ENCODE measurements at places on chromosomes 5 and 9. TPM values are rescaled to one million over a fixed set of nuclear protein-coding genes. Genes with fewer than 3 reads are reported as not detected.

GRCh38 chr5:42216904-42217303 is 206.3 kb upstream of the GHR start:
- no peak for DNase-seq

DNA sequence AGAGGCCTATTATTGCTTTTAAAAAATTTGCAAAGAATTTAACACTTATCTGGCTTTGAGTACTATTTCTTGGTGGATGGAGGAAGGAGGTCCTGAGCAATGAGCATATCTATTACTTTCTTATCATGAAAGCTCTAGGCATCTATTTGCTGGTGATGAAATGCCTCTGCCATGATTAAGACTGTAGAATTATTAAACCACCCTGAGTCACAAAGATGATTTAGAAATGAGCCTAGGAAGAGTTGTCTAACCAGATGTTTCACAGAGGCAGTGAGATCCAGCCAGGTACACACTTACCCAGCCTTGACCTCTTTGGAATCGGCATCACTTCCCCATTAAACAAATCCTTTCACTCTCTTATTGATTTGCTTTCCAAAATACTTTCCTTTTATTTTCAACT is 304.4 kb upstream of the KIF2A start:
- peak; percentile 18 for DNase-seq

Gene GKAP1
- total RNA-seq = 5.0 TPM

GRCh38 chr5:130890610-130891009 is 274.4 kb downstream of the HINT1 start:
- no peak for DNase-seq

DNA sequence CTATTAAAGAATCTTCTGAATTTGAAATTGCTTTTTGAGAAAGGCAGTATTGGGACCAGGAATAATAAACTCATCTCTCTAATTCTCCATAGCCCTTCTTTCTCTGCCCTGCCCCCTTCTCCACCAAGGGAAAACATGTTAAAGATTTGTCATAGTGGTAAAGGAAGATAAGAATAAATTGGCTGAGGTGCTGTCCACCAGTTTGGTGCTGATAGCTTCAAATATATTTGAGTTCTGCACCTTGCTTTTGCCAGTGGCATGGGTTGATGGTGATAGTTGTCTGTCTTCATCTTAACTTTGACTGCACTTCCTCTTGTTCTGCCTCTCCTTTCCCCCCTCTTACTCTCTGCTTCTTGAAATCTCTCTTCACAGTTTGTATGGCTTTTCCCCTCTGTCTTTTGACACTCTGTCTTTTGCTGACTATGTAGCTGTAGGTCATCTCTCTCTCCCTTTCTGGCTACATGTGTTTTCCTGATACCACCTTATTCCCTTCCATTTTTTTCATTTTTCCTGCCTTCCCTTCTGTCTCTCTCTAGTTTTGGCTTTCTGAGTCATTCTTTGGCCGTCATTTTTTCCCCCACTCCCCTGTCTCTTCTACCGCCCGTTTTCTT is 56.6 kb downstream of the NDUFS4 start:
- no peak for DNase-seq

GRCh38 chr9:88174324-88174723 is 36.0 kb upstream of the SPATA31C2 start:
- no peak for DNase-seq

Gene ELAVL2
- 1.2 TPM for total RNA-seq

Measured in epithelial cell of proximal tubule (primary cell).